ENCODE measurements at places on chromosomes 11 and 22.

DNA sequence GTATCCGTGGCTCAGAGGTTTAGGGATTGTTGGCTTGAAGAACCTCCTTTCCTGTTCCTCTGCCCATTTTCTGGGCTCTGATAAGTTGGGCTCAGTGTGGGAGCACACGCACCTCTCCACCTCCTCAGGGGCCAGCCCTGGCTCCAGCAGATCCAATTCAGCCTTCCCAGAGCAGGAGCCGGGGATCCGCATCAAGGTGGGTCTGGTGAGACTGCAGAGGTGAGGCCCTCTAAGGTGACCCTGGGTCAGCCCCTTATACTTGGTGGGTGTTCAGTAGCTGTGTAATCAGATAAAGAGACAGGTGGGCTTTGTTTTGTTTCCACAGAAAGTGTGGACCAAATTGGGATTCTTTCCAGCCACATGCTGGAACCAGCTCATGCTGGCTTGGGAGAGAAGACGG lies 1466.0 kb downstream of the TBC1D22A start:
- no peak for DNase-seq

- no peak for DNase-seq
Observed at GRCh38 chr11:74447720-74448119, 19.6 kb downstream of the KCNE3 start.

GRCh38 chr11:118845369-118845768 lies 38.3 kb upstream of the CXCR5 start:
- no peak for DNase-seq

DNA sequence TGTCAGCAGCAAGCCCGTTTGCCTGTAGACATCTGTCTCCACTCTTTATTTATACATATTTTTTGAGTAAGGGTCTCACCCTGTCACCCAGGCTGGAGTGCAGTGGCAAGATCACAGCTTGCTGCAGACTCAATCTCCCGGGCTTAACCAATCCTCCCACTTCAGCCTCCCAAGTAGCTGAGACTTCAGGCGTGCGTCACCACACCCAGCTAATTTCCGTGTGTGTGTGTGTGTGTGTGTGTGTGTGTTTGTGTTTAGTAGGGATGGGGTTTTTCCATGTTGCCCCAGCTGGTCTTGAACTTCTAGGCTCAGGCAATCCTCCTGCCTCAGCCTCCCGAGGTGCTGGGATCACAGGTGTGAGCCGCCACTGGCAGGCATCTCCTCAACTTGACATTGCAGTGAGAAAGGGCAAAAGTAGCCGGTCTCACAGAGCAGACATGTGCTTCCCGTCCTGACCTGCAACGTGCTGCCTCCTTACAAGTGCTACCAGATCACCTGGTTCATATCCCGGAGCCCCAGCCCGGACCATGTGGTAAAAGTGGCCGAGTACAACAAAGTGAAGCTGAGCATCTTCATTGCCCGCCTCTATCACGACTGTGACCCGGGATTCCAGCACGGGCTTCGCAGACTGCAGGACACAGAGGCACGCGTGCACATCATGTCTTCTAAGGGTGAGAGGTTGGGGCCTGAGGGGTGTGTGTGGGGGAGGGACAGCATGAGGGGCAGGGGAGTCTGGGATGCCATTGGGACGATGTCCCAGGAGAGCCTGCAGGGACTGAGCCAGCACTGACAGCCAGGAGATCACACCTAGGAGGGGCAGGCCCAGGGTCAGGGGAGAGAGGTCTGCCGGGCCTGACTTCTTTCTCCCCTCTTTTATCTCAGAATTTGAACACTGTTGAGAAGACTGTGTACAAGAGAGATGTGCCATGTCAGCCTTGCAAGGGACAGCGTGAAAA lies 5.6 kb upstream of the APOBEC3H start:
- no peak for DNase-seq

DNA sequence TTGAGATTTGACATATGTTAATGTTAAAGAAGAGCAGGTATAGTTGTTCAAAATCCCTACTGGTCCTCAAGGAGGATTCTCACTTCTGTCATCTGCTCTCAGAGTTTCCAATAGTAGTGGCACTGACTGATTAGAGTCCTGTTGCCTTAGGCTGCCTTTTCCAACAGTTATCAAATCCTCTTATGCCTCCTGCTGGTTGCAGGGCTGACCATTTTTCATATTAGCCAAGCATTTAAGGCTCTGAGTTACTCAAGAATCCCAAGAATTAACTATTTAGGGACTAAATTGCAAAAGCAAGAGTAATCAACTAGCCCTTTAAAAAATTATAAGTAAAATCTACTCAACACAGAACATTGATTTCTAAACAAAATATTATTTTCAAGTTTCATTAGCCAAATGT lies 212.0 kb upstream of the CHORDC1 start:
- DNase-seq: no peak

- DNase-seq: no peak
Observed at GRCh38 chr11:113090716-113091480, 129.7 kb downstream of the NCAM1 start.

DNA sequence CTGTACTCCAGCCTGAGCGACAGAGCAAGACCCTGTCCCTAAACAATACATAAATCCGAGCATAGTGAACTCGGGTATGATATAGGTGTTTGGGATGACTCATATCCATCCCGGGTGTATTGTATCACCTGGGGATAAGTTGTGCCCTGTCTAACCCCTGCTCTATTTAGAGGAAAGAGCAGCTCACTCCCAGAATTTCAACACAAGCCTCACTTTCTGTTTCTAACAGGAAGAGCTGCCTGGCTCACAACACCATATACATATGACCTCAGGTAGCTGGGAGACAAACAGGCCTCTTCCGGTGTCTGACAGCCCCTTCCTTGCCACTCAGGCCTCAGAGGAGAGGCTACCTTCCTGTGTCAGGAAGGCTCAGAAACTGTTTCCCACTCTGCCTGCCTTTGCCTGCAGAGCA lies 9.9 kb upstream of the MICALL1 start:
- no peak for DNase-seq

DNA sequence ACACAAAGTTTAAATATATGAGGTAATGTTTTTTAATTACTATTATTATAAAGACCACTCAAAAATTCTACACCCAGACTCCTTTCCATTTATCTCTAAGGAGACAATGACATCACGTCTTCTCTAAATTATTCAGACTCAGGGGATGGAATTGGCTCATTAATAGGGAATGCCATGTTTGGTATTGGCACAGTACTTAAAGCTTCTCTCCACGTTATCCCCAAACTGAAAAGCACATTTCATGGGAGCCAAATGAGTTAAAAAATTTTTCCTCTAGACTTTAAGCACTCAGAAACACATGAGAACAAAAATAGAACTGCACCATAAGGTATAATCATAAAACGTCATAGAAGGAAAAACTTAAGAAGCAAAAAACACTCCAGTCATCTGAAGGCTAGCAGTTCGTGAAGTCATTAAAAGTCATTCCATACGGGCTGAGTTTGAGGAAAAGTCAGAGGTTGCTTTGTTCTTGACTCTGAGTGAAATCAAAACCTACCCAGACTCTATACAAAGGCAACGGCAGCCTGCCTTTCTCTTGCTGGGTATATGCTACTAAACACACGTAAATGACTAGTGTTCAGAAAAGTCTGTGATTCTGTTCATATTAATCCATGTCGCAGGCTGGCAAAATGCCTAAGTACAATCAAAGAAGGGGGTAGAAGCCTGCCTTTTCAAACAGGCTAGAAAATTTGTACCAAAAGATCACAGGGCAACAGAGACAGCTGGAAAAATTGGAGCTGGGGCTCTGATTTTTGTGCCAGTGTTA lies 8.7 kb upstream of the MPPED2 start:
- DNase-seq: no peak

GRCh38 chr11:127919206-127920000 lies 668.0 kb downstream of the ETS1 start:
- peak; percentile 1 for DNase-seq

- DNase-seq: no peak
Observed at GRCh38 chr11:64378335-64378880, 19.4 kb downstream of the RPS6KA4 start.

GRCh38 chr11:117302228-117302627 lies 11.1 kb downstream of the BACE1-AS start:
- DNase-seq: no peak

DNA sequence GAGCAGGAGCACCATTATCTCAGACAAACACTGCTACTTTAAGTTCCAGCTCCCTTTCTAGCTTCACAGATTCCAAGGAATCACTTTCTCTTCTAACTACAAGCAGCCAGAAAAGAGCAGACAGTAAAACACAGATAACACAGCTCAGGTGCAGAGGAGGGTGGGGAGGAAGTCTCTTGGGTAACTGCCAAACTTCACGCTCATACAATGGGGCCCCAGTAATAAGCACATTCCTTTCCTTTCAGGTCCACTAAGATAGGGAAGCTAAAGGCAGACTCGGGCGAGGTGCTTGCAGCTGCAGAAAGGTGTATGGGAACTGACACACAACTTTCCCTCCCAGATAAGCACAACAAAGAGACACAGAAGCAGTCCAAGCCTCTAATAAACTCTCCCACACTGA lies 69.2 kb upstream of the OR9G4 start:
- DNase-seq: no peak

DNA sequence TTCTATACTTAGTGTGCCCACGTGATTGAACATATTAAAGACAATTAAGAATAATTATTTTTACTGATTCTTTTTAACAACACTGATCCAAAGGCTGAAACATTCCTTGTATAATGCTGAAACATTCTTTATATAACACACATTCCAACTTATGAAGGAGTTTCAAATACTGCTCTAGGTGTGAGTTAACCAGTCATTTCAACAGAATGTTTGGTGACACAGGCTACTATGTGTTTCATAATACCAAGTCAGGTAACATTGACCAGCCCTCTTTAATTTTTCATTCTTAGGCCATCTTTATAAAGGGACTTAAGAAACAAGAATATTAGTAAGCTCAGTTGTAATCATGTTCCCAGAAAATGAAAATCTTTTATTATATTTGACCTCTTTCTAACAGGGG lies 136.6 kb downstream of the ELP4 start:
- DNase-seq: no peak

GRCh38 chr22:38429499-38430068 lies 25.4 kb downstream of the KCNJ4 start:
- no peak for DNase-seq

DNA sequence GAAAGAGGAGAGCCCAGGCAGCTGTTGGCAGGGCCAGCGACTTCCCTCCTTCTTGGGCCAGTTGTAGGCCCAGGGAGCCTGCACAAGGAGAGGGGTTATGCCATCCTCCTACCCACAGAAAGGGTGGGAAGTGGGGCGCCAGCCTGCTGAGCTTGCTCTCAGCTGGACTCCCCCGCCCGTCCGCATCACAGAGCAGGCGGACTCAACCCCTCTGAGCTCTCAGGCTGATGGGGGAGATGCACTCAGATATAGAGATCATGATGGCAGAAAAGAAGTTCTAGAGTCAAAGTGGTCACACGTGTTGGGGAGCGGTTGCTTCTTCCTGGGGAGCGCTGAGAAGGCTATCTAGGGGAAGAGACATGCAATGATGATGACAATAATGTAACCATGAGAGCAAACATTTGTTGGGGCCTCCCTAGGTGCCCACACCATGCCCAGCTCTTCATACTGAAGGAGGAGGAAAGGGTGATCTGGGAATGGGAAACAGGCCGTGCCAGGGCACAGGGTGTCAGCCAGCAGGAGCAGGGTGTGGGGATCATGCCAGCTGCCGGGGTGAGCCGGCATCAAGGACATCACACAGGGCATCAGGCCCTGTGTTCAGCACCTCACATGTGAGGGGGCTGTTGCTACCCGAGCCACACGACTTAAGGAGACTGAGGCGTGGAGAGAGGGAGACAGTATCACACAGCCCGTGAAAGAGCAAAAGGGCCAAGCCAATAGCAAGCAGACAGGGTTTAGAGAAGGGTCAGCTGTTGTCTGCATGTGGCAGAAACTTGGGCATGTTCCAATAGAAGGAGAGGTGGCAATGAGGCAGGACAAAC lies 7.7 kb downstream of the SLC35E4 start:
- no peak for DNase-seq

DNA sequence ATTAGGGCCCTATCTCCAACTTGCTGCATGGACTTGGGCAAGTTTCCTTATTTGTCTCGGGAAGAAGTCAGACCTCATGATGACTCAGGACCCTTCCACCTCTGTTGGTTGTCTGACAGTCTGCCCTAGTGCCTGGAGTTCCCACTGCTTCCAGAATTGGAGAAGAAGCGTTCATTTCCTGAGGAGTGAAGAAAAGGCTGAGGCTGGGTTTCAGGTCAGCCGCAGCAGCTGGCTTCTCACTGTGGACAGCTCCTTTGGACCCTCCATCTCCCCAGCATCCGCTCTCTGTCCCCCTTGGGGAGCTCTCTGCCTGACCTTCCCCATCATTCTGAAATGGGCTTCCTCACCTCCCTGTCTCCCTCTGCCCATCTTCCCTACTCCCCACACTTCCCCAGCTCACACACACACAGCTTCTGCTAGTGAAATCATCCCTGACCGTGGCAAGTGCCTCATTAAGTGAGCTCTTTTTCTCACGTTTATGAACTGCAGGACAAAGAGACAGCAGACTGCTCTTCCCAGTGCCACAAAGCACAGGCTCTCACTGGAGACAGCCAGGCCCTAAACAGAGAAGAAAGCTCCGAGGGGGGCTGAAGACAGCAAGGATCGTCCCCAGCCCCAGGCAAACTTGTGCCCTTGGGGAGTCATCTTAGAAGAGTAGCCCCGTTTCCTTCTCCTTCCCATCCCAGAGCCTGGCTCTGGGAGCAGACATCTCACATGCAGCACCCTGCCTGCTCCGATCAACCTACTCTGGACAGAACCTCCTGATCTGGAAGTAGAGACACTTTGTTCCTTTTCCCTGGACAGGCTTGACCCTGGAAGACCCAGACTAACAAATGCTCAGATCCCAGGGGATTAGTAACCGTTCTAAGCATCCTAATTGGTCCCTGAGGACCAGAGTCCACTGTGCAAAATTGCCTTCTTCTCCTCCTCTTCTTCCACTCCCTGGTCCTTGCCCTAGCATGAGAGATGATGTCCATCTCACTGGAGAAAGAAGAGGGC lies 157.9 kb downstream of the FEZ1 start:
- DNase-seq: no peak

DNA sequence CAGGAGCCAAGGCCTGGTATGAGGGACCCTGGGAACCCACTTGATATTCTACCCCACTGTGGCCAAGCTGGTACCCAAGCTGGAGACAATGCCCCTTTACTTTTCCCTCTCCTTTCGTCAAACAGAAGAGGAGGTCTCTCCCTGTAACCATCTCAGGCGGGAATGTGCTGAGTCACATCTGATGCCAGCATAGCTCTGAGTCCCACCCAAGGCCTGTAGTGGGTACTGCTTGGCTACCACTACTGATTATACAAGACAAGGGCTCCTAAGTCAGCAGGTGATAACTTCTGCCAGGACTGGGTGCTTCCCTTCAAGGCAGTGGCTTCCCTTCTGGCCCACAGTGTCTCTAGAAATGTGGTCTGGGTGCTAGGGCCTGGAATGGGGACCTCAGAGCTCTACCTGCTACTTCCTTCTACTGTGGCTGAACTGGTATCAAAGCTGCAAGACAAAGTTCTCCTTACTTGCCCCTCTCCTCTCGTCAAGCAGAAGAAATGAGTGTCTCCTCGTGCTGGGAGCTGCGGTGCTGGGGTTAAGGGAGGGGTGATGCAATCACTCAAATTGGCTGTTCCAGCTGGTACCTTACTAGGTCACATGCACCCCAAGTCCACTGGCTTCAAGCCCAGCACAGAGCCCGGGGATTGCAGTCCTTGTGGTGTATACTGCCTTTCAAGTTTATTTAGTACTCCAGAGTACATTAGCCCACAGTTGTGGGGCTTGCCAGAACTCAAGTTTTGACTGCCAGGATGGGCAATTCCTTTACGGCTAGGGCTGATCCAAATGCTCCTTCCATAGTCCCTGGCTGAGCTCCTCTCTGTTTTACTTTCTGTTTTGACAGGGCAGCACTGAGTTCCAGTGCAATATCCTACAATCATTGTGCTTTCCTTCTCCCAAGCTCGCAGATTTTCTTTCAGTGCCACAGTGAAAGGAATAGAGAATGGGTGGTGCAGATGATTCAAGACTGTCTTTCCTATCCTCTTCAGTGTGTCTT lies 419.7 kb upstream of the CNTN5 start:
- DNase-seq: no peak

GRCh38 chr22:18035751-18036150 lies 11.4 kb upstream of the MICAL3 start:
- no peak for DNase-seq

Data from AG09319 (cell line).